Activated naive CD4-positive, alpha-beta T cell treated with Interleukin-2 at 50 U/mL for 16 hours (primary cell): ENCODE measurements at places on chromosomes 4 and X.

DNA sequence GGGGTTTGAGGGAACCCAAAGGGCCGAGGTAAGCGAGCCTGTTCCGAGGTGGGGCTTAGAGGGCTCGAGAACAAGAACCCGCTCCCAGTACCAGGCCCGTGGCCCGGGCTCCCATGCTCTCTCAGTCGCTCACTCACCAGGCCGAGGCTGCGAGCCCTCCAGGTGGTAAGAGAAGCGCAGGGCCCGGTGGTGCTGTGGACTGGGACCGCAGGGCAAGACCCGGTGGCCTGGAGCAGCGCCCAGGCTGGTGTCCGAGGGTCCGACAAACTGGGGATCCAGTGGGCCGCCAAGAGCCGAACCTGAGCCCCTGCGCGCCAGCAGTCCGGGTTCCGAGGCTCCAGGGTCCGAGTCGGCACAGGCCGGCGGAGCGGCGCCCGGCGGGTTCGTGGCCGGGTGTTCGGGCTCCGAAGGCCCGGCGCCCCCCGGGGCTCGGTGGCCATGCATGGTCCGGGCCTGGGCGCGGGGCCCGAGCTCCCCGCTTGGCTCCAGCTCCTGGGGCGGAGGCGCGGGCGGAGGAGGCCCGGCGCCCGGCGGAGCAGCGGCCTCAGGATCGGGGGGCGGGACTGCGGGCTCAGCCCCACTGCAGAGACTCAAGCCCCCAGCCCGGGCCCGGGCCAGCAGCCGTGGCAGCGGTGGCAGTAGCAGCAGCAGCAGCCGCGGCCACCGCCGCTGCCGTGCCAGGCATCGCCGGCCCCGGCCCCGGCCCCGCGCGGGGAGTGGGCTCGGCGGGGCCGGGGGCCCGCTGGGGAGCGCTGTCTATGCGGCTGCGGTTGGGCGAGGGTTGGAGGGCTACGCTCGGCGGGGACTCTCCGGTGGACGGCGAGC lies 833 bp downstream of the FGD1 start:
- no peak for DNase-seq

DNA sequence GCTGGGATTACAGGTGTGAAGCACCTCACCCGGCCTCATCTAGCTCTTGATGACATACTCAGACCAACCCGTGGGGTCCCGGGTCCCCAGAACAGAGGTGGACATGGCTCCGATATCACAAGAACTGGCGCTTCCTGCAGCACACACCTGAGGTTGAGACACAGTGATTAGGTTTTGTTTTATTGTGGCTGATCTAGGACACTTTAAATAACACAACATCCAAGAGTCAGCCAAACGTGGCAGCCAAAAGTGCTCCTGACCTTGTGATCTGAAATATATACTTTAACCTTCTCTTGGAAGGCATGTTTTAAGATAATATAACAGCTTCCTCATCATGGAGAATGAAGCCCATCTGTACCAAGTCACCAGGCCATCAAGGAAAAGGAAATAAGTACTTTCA lies 198.9 kb downstream of the DHRSX start:
- no peak for DNase-seq

GRCh38 chrX:94492541-94492940 lies 818.5 kb downstream of the FAM133A start:
- no peak for DNase-seq

GRCh38 chr4:180745019-180745418 lies 1498.2 kb upstream of the TENM3 start:
- DNase-seq: no peak

DNA sequence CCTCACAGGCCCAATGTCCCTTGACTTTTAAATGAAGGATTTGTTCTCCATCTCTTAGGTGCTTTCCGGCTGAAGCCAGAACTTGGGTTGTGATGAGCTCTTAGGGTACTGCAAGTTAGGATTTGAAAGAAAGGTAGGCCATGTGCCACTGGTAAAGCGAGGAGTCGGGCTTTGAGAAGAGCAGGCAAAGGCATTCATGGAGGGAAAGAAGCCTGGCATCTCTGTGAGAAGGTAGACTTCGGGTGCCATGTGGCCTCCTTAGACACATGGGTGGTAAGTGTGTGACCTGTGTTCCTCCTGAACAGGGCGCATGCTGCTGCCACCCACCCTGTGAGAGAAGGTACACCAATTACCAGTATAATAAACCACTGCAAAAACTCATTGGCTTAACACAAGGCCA lies 102.9 kb downstream of the GATB start:
- DNase-seq: no peak

DNA sequence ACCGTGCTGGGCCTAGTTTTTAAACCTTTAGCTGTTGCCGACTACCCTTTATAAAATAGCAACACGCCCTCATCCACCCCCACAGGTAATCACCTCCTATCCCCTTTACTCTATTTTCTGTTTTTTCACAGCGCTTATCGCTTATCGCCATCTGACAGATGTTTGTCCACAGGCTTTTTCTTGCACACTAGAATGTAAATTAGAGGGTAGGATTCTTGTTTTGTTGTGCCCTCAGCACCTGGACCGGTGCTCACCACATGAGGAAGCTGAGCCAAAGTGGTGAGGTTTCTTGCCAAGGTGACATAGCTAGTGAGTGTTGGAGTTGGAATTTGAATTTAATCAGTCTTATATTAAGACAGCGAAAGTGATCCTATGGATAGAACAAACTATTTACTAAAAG lies 2.9 kb upstream of the RBBP7 start:
- DNase-seq: no peak
